ENCODE measurements at places on chromosomes 16 and 17.

DNA sequence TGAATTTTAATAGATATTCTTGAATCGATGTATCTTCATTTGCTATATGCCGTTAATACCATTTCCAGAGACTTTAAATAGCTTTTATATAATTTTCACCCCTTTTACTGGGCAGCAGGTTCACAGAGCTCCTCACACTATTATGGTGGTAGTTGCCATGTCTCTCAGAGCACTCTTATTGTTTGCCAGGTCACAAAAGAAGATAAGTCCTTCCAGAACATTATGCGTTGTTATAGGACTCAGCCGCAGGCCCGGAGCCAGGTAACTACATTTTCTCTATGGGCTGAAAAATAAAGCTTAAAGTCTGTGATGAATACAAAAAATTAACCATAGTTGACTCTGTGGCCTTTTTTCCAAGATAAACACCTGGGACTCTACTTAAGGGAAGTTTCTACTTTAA is 24.0 kb downstream of the AKTIP start:
- no peak for DNase-seq

DNA sequence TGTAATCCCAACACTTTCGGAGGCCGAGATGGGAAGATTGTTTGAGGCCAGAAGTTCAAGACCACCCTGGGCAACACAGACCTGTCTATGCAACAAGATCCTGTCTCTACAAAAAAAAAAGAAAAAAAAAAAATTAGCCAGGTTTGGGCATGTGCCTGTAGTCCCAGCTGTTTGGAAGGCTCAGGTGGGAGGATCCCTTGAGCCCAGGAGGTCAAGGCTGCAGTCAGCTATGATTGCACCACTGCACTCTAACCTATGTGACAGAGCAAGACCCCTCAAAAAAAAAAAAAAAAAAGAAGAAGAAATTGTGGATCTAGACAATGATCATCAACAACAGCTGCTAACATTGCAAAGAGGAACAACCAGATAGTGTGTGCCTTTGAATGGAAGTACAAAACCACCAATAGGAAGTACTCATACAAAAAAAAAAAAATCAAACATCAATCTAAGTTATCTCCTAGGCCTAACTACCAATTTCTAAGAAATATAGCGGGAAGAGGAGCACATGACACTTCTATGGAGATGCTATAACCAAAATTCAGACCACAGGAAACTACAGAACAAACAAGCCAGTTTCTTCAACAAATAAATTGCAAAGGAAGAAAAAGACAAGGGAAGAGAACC is 258.7 kb downstream of the MRTFB start:
- DNase-seq = no peak

DNA sequence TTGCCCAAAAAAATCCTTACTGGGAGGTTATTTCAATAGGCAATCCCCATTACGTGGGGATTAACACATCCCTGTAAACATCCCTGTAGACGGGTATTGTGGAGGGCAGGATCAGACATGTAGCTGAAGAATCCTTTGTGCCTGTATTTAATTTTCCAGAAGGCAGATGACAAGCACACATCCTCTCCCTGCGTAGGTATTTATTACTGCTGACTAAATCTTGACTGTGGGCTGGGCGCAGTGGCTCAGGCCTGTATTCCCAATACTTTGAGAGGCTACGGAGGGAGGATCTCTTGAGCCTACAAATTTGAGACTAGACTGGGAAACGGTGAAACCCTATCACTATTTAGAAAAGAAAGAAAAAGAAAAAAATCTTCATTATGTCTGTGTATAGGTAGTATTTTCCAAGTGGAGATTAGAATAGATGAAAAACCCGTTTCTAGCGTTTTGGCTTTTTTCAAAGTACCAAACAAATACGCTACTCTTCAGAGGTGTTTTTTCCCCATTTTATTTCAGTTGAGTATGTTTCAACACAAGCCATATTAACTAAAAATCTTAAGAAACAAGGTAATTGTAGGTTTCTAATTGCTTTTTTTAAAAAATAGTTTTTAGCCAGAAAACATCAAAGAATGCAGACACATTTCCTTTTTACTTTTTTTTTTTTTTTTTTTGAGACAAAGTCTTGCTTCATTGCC is 1.5 kb upstream of the MARF1 start:
- no peak for DNase-seq

DNA sequence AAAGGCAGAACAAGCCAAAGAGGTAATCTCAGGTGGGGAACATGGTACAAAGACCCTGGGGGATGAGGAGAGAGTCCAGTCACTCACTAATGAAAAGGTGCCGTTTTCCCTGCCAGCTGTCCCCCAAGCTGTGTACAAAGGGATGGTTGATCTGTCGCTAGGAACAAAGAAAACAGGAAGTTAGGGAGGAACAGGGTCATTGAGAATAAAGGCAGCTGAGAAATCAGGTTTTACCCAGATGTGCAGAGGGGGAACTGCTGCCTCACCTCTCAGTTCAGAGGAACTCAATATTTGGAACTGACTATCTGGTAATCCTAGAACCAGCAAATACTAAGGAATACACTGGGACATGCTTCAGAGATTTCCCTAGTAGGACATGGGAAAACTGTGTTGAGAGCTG is 1.5 kb downstream of the RSKR start:
- DNase-seq = no peak

- DNase-seq = no peak
Measured at GRCh38 chr16:75254359-75254837, 3.0 kb upstream of the BCAR1 start.

Measured in activated CD4-positive, alpha-beta T cell treated with anti-CD3 and anti-CD28 coated beads, Interleukin-2, amount 50 U/mL, for 24 hours (primary cell).